ENCODE measurements at places on chromosomes 16 and 17.

DNA sequence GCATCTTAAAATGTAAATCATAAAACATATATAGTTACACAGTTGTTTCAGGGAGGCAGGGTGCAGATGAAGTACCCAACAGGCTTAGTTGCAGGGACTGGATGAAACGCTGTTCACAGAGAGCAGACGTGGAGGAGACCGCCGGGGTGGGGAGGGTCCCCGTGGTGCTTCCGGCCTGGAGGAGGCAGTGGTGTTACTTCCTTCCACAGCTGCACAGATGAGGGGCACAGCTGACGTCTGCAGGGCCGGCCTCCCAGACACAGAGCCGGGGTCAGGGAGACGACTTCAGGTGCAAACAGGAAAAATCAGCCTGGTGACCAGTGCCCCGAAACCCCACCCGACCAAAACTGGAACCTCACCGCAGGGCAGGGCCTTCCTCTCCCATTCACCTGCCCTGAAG, 17.1 kb downstream of the SPIRE2 start:
- no peak for DNase-seq

- no peak for DNase-seq
Observed at GRCh38 chr16:58462499-58462996, 37.4 kb upstream of the NDRG4 start.

DNA sequence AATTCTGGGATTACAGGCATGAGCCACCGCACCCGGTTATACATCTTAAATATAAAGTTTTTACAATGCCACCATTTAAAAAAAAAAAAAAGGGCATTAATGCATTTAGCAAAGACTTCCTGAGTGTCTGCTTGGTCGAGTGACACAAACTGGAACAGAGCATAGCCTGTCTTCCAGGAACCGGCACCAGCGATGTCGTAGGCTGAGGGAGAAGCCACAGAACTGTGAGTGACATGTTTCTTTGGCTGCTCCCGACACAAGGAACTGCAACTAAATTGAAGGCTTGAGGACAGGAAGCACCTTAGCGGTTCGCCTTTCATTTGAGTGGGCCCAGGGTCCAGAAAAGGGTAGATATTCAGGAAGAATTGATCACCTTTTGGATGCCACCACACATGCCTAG, 717.8 kb downstream of the MAF start:
- DNase-seq: no peak

DNA sequence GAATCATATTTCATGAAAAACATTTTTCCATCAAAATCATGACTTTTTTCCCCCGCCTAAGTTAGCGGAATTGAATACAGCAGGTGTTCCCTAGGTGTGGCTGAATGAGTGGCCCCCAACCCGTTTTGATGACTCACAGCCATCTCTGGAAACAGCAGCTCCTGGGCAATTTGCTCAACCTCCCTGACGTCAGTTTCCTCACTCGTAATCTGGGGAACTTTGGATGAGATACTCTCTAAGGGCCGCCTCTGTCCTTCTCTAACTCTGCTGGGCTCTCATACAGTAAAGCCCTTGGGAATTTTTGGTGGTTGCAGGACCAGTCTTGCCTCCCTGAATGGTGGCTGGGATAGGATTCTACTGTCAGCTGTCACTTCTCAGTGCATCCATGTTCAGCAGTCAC, 11.6 kb upstream of the NTN1 start:
- no peak for DNase-seq

DNA sequence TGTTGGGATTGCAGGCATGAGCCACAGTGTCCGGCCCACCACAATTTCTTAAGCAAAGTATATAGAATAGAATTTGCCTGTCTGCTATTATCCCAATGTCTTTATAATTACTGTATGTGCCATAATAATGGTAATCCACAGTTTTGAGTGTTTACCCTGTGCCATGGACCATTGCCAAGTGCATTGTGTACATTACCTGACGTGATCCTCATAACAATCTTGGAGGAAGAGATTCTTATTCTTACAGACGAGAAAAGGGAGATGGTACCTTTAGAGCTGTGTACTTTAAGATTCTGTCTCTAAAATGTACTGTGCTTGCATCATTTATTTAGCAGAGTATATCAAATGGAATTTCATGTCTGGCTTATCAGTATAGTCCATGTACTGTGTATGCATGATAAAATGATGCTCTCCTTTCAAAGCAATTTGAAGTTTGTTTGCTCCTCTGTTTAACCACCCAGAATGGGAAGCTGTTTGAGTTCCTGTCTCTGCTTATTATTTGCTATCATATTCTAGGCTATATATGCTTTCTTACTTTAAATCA, 13.8 kb upstream of the CDR2 start:
- no peak for DNase-seq

- peak; percentile 73 for DNase-seq
Observed at GRCh38 chr17:6831661-6832263, at the start of gene TEKT1. TSS of gene TEKT1 (minus strand) at chr17:6831729. CDS start at chr17:6830376, 1,353 bp downstream.

GRCh38 chr16:27366687-27367460, 35.1 kb upstream of the IL21R start:
- DNase-seq: no peak

GRCh38 chr17:55340176-55340575, 75.4 kb downstream of the HLF start:
- no peak for DNase-seq

- DNase-seq: no peak
Observed at GRCh38 chr17:46195217-46195855, 2.1 kb upstream of the KANSL1 start.

DNA sequence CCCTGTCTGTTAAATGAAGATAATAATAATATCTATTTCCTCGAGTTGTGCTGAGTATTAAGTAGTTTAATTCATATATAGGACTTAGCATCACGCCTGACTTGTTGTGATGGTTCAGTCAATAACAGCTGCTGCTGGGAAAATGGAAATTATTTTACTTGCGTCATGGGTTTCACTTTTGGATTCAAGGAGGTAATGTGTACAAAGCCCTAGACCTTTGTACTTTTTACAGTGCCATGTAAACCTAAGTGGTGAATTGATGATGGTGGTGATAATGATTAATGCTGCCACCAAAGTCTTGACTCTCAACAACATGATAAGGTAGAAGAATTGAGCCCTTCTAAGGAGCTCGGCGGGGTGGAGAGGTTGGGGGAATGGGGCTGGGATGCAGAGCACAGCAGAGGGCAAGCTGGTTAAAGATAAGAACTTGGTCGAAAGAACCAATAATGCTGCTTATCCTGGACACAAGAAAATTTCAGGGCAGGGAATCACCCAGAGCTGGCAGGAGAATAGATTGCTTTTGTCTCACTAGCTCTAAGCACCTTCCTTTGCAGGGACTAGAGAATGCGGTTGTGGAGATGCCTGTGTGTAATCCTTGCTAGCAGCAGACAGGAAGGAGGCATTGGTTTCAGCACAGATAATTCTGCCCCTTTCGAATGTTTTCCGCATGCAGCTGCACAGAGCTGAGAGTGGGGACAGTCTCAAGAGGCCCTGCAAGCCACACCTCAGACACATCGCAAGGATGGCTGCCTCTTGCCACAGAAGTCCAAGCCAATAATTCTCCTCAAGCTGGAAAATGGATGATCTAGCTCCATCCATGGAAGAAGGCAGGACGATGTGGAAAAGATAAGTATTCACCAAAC, 187.1 kb downstream of the TMEM114 start:
- no peak for DNase-seq

GRCh38 chr16:52621651-52622050, 74.7 kb upstream of the TOX3 start:
- no peak for DNase-seq

DNA sequence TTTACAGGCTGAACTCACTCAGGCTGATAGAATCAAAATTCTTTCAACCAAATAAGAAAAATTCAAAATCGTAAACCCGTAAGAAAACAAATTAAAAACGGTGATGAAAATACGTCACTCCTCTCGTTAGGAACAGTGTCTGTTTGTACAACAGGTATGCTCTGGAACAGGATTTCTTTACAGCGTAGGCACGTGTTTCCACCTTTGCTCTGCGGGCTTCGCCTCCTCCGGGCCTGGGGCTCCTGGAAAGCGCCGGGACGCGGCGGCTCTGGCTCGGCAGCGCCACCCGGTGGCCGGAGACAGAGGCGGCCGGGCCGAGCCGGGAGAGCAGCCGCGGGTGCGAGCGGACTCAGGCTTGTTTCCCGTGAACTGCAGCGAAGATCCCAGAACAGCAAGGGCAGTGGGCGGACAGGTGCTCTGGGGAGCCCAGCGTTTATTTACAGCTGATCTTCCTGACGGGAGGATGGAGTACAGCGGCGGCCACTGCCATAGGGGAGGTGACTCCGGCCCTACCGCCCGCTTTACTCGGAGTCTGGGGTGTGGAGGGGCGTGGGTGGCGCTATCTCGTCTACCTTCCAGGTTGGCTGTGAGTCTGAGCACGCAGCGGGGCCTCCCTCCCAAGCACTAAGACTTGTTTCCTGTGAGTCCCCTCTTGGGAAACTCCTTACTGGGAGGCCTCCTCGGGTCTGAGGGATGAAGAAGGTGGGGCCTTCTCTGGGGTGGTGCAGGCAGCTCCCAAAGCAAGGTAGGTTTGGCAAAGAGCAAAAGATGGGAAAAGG, 40.5 kb upstream of the ATP2A3 start:
- peak; percentile 63 for DNase-seq

- DNase-seq: no peak
Observed at GRCh38 chr16:21628772-21629171, 23.6 kb downstream of the IGSF6 start.

GRCh38 chr16:23020084-23020483, 129.2 kb downstream of the USP31 start:
- no peak for DNase-seq

DNA sequence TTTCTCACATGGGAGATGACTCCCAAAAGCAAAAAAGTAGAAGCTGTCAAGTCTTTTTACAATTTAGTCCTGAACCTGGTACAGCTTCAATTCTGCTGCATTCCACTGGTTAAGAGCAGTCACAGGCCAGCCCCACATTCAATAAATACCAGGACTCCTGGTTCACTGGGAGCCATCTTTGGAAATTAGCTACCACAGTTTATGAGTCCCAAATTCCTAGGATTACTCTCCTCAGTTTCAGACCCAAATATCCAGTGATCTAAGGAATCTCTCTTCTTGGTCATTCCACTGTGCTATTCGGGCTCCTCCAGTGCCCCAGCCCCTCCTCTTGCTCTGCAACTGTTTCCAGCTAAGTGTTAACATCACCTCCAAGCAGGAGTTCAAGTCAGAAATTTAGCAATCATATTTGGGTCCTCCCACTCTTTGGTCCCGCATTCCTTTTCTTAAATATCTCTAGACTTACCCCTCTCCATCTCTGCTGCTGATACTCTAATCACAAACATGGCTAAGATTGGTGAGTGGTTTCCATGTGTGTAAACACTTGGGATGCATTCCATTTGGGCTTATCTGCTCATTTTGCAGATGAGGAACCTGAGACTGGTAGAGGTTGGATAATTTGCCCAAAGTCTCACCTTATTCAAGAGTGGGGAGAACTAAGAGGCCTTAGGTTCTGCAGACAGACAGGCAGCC, 9.6 kb upstream of the WIPF2 start:
- peak; percentile 78 for DNase-seq

DNA sequence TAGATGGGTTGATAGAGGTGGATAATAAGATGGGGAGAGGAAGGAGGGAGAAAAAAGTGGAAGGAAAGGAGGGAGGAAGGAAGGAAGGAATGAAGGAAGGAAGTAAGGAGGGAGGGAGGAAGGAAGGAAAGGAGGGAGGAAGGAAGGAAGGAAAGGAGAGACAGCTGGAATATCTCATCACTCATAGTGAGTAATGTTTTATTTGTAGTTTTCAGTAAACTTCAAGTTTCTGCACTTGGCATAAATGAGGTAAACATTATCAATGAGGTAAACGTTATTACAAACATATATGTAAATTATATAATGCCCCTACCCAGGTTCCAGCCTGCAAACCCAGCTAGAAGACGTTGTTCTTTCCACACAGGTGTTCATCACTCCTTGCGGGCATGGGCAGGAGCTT, 89.8 kb upstream of the XYLT1 start:
- no peak for DNase-seq

GRCh38 chr16:67902831-67903230, 9.8 kb downstream of the PSKH1 start:
- DNase-seq: no peak

DNA sequence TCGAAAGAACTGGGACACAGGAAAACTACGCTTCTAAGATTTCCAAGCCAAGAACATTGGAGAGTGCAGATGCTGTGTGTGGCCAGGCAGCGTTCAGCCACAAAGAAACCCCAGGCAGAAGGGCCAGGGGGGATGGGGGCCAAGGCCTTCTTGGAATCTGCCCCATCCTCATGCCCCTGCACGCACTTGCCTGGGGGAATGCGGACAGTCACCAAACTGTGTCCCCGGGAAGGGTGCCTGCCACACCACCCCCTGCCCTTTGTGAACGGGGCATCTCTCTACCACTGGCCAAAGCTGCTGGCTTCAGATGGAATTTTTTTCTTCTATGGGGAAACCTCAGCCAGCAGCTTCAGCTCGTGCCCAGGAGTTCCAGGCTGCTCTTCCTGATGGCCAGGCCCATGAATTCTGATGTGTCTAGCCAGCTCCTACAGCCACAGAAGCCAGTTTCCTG, 32.0 kb upstream of the DNAH17 start:
- DNase-seq: no peak

GRCh38 chr16:89815639-89816348, 653 bp downstream of the FANCA start:
- DNase-seq: no peak

DNA sequence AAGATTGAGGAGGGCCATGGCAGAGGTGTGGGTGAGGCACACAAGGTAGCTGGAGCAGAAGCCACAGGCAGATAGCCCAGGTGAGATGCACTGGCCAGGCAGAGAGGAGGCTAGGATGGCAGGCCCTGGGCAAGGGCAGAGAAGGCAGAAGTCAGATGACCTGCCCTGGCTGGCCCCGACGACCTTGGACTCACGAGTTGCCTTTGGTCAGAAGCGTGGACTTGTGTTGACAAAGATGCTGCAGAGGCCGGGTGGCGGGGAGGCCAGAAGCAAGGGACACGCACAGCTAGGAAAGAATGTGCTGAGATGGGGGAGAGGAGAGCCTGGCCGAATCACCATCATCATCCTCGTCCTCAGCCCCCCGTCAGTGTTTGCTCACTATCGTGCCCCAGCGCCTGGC, 123.7 kb downstream of the RBFOX3 start:
- no peak for DNase-seq

DNA sequence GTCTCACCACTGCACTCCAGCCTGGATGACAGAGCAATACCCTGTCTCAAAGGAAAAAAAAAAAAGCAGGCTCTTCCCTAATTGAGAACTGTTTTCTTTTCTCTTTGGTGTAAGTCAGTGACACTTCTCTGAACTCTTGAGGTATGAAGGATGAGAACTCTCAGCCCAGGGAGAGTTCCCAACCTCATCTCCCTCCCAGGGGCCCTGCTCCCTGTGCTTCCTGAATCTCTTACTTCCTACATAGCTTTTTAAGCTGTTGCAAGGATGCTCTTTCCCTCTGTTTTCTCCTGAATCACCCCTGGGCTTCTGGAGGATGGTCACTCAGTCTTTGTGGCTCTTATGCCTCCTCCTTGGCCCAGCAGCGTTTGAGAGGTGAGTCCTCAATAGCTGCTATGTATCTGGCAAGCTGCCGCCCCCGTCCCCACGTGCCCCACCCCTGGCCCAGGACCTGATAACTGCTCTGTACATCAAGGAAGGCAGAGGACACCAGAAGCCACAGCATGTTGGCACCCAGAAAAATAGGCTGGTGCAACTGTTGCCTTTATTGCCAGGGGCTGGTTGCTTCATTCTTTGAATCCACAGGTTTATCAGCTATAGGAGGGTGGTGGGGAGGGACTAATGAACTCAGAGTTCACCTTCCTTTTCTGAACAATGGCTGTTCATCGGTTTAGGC, 24.0 kb downstream of the IGF2BP1 start:
- no peak for DNase-seq
